Activated CD8-positive, alpha-beta memory T cell treated with anti-CD3 and anti-CD28 coated beads for 1 hour (primary cell): ENCODE measurements at places on chromosomes 4 and X.

DNA sequence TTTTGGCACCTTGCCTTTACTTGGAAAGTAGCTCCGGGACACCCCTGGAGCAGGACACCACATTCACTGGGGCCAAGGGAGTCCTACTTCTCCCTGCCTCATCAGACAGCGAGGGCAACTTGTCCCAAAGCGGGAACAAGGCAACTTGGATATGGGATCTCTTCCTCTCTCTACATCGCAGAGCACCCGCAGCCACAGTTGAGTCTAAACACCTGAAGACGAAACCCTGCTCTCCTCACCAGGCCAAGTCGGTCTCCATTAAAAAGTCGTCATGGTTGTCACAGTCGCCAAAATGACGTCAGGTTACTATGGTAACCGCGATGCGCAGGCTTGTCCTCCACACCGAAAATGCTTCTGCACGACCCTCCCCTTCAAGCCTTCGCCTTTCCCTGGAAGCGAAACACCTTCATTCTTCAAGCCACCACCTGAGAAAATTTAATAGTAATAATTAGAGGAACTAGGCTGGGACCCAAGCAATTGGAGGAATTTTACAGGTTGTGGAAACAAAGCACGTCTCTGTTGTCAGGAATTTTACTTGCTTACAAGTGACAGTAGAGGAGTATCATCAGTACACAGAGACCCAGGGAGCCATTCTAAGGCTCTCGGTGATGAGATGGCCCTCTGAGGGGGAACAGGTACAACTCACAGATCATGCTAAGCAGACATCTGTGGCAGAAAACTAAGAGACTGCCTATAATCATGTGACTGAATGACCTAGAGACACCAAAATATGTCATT, 30.5 kb upstream of the TCEAL4 start:
- DNase-seq, result peak; percentile 29

- DNase-seq, result no peak
Measured at GRCh38 chr4:4670869-4671268, 129.0 kb upstream of the STX18 start.

DNA sequence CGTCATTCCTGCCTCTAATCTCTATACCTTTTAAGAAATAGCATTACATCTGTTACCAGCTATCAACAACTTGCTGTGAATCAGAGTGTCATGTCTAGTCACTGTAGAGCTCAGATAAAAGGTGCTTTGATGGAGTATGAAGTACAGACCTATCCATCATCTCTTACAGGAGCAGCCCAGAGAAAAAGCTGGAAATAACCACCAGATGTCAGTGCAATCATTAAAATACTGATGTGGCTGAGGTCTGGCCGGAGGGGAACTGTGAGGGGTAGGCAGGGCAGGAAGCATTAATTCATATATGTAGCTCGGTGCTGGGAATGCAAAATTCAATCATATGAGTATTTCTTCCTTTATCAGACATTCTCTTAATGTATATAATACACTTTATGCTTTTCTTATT, 100.6 kb downstream of the AKAP4 start:
- no peak for DNase-seq

GRCh38 chr4:7595934-7596461, 161.3 kb upstream of the PSAPL1 start:
- DNase-seq, result no peak

- DNase-seq, result no peak
Measured at GRCh38 chr4:161841759-161842158, 322.0 kb downstream of the FSTL5 start.

DNA sequence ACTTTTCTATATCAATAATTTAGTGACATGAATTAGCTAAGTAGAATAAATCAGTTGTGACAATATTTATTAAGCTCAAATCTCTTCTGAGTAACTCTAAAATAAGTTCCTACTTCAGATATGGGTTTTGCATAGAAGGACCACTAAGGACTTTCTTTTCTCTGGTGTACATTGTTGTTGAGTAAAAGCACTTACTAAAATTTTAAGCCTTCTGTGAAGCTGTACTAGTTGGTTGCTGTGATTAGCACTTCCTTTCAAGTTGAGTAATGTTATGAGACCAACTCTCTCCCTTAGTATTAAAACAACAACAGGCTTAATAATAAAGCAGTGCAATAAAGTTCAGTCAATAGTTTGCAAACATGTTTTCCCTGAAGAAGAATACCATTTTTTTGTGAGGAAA, 667.4 kb upstream of the NDST4 start:
- no peak for DNase-seq

GRCh38 chrX:37455381-37455780, 106.2 kb downstream of the PRRG1 start:
- no peak for DNase-seq

DNA sequence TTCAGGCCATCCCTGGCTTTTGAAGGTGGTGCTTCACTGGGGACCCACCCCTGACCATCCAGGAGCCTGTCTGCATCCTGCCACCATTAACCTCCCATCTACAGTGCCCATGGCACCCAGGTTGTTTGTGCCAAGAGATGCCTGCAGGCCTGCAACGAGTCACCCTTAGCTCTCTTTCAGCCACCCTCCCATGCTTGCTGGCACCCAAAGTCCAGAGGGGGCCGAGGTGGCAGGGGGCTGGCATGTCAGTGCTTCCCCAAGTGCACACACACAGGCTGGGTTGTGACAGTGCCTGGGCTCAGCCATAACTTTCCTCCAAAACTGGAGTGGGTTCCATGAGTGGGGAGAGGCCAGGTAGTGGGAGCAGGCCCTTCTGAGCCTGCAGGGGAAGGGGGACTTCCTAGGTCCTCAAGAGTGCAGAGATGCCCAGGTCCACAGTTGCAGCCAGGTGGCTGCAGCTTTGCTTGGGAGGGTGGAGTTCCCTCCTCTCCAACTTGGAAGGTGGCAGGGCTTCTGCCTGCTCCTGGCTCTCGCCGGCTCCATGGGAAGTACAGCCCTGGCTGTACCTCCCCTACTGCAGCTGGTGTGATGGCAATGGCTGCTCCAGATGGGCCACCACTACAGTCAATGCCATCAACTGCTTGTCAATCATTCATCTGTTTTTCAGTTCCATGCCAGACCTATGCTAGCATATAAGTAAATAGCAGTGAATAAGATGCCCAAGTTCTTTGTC, 235.9 kb upstream of the GIMD1 start:
- no peak for DNase-seq

DNA sequence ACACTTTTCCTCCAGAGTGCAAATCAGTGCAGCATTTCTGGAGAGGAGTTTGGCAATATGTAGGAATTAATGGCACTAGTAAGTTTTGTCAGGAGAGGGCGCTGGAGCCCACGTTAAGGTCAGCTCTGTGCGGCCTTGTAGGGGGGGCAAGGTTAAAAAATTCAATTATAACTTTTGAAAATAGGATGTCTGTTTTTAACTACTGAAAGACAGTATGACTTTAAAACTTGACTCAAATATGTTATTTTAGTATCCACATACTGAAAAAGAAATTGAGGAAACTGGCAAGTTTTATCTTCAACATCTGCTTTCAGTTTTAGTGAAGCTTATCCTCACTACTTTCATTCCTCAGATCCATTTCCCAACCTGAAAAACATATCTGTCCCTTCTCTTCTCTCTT, 30.9 kb upstream of the HSD17B13 start:
- DNase-seq, result no peak

- peak; percentile 51 for DNase-seq
Measured at GRCh38 chr4:2462218-2462991, 6.5 kb upstream of the RNF4 start.

- no peak for DNase-seq
Measured at GRCh38 chrX:370963-371745, 15.6 kb downstream of the PPP2R3B start.

- DNase-seq, result no peak
Measured at GRCh38 chr4:125104616-125105015, 210.1 kb upstream of the FAT4 start.

DNA sequence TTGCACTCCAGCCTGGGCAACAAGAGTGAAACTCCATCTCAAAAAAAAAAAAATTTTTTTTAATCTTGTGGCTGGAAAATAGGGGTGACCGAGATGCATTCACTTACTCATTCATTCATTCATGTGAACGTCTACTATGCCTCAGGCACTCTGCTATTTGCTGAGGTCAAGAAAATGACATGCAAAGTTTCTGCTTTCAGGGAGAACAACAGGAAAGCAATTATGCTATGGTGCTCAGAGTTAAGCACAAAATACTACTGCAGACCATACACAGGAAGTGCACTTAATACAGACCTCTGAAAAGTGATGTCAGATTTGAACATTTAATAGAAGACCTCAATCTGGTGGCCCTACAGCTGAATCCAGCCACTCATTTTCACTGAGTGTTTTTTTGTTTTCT, 59.6 kb upstream of the DUSP21 start:
- no peak for DNase-seq

- no peak for DNase-seq
Measured at GRCh38 chr4:78149751-78150542, 92.8 kb downstream of the FRAS1 start.

- no peak for DNase-seq
Measured at GRCh38 chr4:40157436-40157835, 39.4 kb upstream of the RHOH start.

GRCh38 chr4:113446019-113446418, 315.5 kb downstream of the CAMK2D start:
- DNase-seq, result no peak

GRCh38 chr4:141543176-141543575, 93.2 kb upstream of the IL15 start:
- DNase-seq, result no peak

- DNase-seq, result no peak
Measured at GRCh38 chrX:40188573-40189417, 91.0 kb upstream of the BCOR start.

DNA sequence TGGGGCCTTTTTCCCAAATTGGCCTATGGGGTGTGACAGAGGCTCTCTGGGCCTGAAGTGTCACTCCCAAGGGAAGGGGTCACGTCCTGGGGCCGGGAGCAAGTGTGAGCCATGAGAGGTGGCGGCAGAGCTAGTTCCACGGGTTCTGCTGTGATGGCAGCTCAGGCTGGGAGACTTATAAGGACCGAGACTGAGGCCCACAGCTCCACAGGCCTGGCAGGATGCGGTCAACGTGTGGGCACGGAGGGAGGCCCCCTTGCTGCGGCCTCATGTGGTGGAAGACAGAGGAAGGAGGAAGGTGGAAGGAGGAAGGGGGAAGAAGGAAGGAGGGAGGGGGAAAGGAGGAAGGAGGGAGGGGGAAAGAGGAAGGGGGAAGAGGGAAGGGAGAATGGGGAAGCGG, 7.2 kb upstream of the CPLX1 start:
- no peak for DNase-seq

DNA sequence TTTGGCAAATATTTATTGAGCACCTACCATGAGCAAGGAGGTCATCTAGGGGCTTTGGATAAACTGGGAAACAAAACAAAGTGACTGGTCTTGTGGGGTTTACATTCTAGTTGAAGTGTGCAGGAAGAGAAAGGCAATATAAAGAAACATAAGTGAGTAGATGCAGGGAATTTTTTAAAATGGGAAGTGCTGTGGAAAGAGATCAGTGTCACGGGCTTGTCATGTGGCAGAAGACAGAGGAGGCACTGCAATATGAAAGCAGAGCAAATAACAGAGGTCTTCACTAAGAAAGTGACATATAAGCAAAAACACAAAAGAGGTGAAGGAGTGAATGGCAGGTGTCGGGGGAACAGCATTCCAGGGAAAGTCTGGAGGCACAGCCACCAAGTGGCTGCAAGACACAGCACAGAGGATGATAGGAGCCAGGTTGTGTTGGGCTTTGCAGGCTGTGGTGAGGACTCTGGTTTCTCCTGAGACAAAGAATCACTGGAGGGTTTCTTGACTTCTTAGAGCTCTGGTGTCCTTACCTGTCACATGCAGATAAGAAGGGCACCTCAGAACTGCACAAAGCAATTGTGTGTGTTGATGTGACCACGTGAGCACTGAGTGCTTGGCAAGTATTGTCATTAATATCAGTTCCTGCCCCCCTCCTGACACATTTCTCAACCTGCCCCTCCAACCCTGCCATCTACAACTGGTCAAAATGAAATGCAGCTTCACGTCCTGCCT, 143.5 kb downstream of the TSPAN5 start:
- no peak for DNase-seq

DNA sequence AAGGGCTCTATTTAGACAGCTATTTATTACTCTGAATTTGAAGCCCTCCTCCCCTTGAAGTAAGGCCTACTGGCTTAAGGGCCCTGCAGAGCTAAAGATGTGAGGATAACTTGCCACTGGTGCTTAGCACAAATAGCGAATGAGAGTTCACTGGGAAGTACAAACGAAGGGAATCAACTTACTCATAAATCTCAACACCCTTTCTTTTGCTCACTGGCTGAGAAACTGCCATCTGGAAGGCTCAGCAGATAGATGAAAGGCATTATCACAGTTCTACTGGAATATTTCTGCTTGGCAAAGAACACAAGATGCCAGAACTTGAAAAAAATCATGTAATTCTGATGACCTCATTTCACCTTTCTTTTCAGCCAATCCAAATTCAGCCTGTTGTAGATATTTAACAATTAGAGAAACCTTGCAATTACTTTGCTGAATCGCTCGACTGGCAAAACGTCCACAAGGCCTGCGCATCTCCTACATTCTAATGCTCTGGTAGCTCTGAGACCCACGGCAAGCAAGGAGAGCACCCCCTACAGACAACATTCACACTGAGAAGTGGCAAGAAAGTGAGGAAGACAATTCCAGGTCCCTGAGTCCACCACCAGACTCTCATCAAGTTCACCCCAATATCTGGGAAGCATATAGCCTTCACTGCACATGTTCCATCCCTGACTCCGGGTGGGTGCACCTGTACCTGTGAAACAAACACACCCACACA, 27.5 kb downstream of the TSPAN5 start:
- DNase-seq, result no peak

GRCh38 chr4:20723463-20723862, 23.2 kb downstream of the PACRGL start:
- no peak for DNase-seq

GRCh38 chr4:144739511-144740033, 93.6 kb downstream of the HHIP start:
- DNase-seq, result no peak

DNA sequence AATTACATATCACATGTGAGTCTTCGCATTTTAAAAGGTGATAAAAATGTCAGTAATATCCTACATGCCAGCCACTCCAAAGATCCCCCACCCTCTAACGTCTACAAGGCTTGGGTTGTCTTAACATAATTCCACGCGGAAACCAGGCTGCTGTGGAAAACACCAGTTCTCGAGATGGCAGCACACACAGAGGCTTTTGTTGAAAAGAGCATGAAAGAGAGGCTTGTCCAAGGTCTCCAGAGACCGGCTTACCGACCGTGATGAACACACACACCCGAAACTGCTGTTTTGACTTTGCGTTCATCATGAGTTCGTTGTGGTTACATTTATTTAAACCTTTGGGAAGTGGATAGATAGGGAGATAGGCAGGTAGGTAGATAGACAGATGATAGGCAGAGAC, 87.9 kb downstream of the CRLF2 start:
- no peak for DNase-seq
